Stimulated activated naive CD8-positive, alpha-beta T cell treated with anti-CD3 and anti-CD28 coated beads, Interleukin-15, Interleukin-2, amounts not matched to agents 100 U/mL and 50 U/mL, for 24 hours (primary cell): ENCODE measurements at places on chromosomes 2 and 18.

DNA sequence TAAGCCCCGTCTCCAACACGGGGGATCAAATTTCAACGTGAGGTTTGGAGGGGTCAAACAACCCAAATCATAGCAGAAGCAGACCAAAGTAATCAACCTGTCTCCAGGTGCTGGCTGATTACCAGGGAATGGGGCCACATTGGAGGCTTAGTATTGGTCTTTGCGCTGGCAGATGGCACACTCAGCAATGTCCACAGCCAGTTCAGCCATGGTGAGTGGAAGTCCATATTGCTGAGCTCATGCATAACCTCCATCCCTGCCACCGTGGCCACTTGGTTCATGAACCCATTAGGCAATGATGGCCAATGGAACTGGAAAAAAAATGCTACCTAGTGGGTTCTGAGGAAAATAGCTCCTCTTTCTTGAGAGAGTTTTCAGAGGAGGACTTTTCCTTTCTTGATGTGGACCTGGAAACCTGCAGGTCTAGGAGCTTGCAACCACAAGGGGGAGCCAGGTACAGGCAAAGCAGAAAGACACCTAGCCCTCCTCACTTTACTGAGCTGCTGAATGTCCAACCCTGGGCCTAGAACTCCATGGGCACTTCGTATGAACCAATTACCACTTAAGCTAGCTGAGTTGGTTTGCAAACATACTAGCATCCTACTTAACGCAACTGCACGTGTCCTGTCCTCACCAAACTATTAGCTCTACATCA, 128.0 kb upstream of the GYPC start:
- DNase-seq: peak; percentile 75

GRCh38 chr2:149363958-149364357, 33.6 kb downstream of the LYPD6 start:
- DNase-seq: no peak

- DNase-seq: no peak
Observed at GRCh38 chr18:52343138-52343537, 3.1 kb downstream of the DCC start.

DNA sequence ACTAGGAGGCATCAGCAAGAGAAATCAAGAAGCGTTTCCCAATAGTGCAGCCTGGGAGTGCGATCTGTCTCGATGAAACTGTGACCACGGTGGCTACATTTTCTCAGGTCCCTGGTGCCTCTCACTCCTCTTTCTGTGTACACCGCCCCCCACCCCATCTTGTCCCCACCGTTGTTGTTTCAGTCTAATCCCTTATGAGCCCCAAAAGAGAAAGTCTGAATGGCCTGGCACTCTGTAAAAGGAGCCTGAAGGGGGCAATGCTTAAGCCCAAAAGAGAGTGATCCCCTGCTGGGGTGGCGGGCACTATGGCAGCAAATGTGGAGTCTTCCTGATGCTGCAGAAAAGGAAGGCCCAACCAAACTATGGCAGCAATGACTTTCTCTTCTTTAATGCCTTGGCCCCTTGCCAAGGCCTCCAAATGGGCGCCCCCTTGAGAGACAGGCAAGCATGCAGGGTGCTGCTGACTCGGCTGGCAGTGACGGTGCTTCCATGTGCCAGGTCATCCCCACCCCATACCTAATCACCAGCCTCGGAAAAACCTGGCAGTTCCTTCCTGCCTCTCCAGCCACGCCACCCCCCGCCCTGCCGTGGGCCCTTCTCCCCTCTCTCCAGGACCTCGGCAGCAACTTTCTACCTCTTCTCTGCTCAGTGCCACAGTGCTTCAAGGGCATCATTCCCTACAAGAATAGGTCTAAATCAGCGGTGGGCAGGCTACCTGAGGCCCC, 123.0 kb downstream of the CYP26B1 start:
- no peak for DNase-seq

GRCh38 chr2:8858264-8858663, 20.9 kb upstream of the KIDINS220 start:
- DNase-seq: no peak

DNA sequence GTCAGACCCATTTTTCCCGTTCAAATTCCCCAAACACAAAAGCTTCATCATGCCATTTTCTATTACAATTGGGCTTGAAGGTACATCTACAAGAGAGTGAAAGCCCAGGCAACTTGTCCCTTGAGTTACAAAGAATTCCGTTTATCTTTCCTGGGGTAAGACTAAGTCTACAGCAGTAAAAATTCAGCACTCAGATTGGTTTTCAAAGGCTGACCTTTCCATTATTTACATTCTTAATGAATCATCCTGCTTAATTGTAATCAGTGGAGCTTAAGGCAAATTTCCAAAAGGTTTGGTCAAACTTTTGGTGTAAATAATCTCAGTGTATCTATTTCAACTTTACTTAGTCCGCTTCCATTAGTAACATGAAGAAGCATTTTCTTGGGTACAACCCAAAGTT, 33.4 kb upstream of the ST3GAL5 start:
- DNase-seq: no peak

- no peak for DNase-seq
Observed at GRCh38 chr2:160868891-160869290, 291.3 kb upstream of the TANK start.

DNA sequence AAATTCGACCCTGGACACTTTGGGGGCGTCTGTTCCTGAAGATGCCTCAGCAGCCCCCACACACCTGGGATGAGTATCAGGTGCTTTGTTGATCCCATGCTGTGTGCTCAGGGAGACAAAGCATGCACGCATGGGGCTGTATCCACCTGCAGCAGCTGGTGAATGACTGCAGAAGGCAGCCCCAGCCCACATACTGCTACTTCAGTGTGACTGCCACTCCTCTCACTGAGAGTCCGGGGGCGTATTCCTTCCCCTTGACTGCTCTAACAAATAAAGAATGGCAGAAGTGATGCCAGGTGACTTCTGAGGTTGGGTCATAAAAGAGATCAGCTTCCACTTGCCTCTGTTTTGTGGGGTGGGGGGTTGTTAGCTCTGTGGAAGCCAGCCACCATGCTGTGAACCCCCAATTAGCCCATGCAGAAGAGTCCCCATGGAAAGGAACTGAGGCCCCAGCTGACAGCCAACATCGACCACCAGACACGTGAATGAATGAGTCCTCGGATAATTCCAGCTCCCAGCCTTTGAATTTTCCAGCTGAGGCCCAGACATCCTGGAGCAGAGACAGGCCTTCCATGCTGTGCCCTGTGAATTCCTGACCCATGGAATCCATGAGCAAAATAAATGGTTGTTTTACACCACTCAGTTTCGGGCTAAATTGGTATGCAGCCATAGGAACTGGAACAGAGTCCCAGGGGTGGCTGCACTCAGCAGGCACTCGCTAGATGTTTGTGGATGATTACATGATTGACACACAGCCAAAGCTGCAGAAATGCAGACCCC, 289.3 kb downstream of the CELF4 start:
- no peak for DNase-seq

- no peak for DNase-seq
Observed at GRCh38 chr2:152227969-152228592, 52.5 kb upstream of the STAM2 start.

GRCh38 chr2:175234153-175234552, 52.6 kb upstream of the ATP5MC3 start:
- DNase-seq: no peak

- no peak for DNase-seq
Observed at GRCh38 chr2:176582990-176583481, 313.8 kb downstream of the MTX2 start.

GRCh38 chr18:6934859-6935258, 182.7 kb downstream of the LAMA1 start:
- DNase-seq: no peak

DNA sequence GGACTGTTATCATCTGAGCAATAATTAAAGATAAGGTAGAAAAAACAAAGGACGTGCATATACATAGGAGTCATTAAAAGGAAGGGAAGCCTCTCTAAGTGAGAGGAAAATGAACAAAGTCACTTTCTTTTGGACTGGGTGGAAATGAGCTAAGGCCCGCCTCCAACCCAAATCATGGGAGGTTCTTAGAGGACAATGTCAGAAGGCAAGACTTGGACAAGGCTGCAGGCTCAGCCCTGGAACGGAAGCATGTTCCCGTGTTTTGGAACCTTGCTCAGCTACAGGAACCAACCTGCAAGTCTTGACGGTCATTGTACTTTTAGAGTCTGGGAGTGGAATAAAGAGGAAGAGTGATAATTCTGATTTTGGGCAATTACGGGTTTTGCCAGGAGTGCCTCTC, 59.4 kb upstream of the EPB41L3 start:
- no peak for DNase-seq

GRCh38 chr2:175478096-175478768, 296.7 kb upstream of the ATP5MC3 start:
- DNase-seq: no peak

DNA sequence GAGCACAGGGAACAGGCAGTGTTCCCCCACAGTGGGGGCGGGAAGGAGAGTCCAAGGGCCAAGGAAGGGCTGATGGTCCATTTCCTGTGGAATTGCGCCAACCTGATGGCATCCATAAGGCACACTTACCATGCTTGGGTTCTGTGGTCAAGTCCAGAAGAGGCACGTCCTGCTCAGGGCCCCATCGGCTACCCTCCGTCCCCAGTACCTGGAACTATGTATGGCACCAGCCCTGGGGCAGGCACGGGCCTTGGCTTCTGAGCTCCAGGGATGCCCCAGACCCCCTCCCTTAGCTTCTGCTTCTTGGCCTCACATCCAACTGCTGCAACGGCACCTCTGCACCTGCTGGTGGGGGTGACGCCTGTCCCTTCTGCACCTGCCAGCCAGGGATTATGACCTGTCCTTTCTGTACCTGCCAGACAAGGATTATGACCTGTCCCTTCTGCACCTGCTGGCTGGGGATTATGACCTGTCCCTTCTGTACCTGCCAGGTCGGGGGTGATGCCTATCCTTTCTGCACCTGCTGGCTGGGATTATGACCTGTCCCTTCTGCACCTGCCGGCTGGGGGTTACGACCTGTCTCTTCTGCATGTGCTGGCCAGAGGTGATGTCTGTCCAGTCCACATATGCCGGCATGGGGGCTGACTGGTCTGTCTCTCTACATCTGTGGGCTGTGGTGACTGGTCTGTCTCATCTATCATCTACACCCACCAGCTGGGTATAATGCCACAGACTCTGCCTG, 45.4 kb upstream of the SNTG2 start:
- no peak for DNase-seq

GRCh38 chr2:164335947-164336346, 285.3 kb downstream of the GRB14 start:
- no peak for DNase-seq

GRCh38 chr2:225894236-225894980, 494.9 kb downstream of the NYAP2 start:
- DNase-seq: no peak

DNA sequence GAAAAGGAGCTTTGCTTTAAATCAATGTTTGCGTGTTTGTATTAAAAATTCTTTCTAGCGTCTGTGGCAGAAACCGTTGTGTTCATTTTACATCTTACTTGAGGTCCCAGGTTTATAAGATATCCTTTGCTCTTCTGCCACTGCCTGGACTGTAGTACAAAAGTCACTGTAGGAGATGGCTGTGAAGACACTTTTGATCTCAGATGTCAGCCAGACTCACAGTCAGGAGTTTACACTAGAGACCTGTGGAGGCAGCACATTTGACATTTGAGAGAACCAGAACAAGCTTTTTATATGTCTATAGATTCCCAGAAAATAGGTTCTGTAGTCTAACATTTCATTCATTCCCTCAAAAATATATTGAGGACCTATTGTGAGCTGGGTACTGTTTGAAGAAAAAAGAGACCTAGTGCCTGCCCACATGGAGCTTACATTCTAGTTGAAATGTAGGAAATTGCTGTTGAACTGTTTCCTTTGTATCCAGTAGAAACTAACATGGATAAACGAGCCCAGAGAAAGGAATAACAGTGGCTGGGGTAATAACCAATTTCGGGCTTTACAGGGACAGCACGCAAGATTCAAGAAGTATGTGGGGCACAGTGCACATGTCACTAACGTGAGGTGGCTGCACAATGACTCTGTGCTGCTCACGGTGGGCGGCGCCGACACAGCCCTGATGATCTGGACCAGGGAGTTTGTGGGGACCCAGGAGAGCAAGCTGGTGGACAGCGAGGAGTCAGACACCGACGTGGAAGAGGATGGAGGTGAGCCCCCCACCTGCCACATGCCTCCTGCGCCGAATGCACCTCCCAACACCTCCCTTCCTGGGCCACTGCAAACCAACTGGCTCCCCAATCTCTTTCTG, 122.3 kb downstream of the RTN4 start:
- DNase-seq: no peak

GRCh38 chr2:172836347-172836821, 100.7 kb downstream of the RAPGEF4 start:
- DNase-seq: no peak

DNA sequence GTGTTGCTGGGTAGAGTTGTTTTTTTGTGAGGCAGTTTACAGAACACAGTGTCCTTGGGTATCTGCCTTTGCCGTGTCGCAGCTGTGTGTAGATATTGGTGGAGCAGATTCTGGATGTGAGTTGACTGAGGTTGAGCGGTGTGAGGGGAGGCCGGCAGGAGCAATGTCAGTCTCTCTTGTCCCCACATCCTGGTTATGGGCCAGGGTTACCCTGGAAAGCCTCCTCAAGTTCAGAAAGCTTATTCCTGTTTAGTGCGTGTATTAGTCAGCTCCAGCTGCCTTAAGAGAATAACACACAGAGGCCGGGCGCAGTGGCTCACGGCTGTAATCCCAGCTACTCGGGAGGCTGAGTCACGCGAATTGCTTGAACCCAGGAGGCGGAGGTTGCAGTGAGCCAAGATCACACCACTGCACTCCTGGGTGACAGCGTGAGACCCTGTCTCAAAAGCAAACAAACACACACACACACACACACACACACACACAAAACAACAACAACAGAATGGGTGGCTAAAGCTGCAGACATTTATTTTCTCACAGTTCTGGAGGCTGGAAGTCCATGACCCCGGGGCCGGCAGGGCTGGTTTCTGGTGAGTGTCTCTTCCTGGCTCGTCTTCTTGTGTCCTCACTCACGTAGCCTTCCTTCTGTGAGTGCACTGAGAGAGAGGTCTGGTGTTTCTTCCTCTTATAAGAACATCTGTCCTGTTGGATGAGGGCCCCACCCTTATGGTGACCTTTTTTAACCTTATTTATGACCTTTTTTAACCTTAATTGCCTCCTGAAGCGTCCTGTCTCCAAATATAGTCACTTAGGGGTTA, 5.1 kb downstream of the NCK2 start:
- DNase-seq: peak; percentile 60

DNA sequence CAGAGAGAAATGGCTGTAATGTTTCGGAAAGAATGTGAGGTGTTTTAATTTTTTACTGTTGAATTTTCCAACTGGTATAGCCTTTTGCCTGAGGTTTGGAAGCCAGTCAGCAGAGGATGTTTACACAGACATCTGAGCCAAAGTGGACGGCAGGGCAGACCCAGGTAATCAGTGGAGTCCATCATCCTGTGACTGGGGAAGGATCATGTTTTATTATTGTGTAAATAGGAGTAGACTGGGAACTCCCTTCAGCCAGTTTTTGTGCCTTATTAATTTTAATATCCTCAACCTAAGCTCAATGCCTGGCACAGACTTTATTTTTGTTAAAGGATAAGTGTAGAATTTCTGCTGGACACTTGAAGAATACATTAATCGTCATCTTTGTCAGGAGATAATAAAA, 142.0 kb upstream of the GAREM1 start:
- no peak for DNase-seq

DNA sequence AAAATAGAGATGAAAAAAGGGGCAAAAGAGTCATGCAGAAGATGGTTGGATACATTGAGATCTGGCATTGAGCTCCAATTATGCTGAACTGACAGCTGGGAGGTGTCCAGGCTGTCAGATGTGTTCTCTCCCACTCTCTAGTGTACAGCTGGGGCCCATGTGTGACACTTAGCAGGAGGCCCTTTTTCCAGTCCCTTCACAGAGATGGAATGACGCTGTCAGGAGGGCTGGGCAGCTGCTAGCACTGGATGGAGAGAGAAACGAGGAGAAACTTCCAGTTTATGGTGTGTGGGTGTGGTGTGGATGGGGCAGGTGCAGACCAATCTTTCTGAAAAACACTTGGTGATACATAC, 437.7 kb upstream of the HS6ST1 start:
- DNase-seq: no peak
